Activated T-helper 2 cell treated with anti-CD3 and anti-CD28 coated beads, Interferon-gamma antibody, Interleukin-2, Interleukin-4, amounts not matched to agents 10 μg/mL and 5 μg/mL and 100 μg/mL, durations not matched to agents 14 hours and 24 hours and 36 hours (primary cell): ENCODE measurements at places on chromosomes 7 and 10. TPM values are rescaled to one million over a fixed set of nuclear protein-coding genes. Genes with fewer than 3 reads are reported as not detected.

POLR2J gene
- 46.8 and 52.2 TPM in 2 replicates for total RNA-seq

GRCh38 chr10:15147594-15148392 is 20.7 kb downstream of the NMT2 start:
- no peak for DNase-seq

DNA sequence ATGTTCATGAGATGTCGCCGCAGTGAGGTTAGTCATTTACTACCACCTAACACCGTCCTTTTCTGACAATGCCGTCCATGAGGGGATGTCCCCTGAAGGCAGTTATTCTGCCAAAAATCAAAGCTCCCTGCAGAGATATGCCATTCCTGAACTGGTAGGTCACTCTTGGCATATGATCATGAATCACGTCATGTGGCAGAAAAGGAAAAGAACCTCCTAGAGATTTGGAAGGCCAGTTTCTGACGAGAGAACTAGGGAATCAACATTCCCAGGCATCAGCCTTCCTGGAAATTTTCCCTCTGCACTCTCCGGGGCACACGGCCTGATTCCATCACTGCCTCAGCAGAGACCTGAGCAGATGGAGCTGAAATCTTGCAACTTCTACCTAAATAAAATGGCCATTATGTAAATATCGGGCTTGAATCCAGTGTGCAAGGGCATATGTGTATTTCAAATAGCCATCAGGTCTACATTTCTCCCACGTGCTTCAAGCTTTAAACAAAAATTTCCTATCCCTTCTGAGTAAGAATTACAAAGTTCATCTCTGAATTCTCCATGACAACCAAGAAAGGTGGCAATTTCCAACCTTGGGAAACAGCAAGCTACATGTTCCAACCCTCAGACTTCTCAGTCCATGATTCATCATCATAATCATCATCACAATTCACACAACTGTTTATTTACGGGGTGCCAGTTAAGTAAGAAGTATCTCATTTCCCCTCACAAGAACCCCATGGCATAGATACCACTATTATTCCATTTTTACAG is 46.5 kb downstream of the AMPH start:
- DNase-seq = no peak

DNA sequence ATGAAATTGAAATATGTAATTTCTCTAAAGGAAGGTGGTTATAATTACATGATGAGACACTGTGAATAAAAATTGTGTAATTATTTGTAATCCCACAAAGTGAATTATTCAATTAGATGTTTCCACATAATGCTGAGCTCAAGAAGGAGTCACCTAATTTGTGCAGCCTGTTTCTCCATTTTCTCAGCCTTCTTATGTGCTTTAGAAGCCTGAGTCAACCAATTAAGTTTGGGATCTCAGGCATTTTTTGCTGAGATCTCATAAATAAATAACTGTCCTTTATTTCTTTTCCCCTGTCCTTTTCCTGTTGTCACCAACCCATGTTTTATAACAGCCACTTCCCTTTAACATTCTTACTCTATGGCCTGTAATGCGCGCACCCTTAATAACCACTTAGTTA is 506.5 kb upstream of the SEMA3D start:
- no peak for DNase-seq

BHLHA15 gene
- 0.41 and 0.80 TPM in 2 replicates for total RNA-seq

NPC1L1 gene
- total RNA-seq = not detected in 2 replicates
